Activated naive CD4-positive, alpha-beta T cell treated with anti-CD3 and anti-CD28 coated beads for 36 hours (primary cell): ENCODE measurements at places on chromosomes 5 and 9. TPM values are rescaled to one million over a fixed set of nuclear protein-coding genes. Genes with fewer than 3 reads are reported as not detected.

MCC gene
- total RNA-seq: 0.62 TPM

STPG3 gene
- total RNA-seq: not detected

CCDC183 gene
- total RNA-seq: 0.47 TPM

HMMR gene
- total RNA-seq: 99.8 TPM

- no peaks in the 10 kb centered on the region for H3K27me3 ChIP-seq
- H3K4me3 ChIP-seq: peak overlapping the region; percentile 46
- peak overlapping the region; percentile 69 for H3K27ac ChIP-seq
- DNase-seq: peak; percentile 74
Observed at GRCh38 chr5:143229896-143230675, 173.4 kb downstream of the NR3C1 start.

GRCh38 chr5:31783086-31783645, 144.2 kb downstream of the PDZD2 start:
- no peaks in the 10 kb centered on the region for H3K4me1 ChIP-seq
- no peaks in the 10 kb centered on the region for H3K36me3 ChIP-seq
- no peak overlapping the region for H3K27ac ChIP-seq
